ENCODE measurements at places on chromosomes 12 and 14.

DNA sequence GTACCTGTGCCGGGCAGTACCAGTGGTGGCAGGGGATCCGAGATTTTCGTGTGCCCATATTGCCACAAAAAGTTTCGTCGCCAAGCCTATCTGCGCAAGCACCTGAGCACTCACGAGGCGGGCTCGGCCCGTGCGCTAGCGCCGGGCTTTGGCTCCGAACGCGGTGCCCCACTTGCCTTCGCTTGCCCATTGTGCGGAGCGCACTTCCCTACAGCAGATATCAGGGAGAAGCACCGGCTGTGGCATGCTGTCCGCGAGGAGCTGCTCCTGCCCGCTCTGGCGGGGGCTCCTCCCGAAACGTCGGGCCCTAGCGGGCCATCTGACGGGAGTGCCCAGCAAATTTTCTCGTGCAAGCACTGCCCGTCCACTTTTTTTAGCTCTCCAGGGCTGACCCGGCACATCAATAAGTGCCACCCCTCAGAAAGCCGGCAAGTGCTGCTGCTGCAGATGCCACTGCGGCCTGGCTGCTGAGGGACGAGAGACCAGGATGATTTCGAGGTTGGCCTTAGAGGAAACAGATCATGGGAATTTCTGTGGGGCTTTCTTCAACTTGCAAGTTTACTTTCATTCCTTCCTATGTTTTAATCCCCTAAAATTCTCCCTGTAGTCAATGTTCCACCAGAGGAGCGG lies 1.6 kb downstream of the INSM2 start:
- DNase-seq, result no peak

DNA sequence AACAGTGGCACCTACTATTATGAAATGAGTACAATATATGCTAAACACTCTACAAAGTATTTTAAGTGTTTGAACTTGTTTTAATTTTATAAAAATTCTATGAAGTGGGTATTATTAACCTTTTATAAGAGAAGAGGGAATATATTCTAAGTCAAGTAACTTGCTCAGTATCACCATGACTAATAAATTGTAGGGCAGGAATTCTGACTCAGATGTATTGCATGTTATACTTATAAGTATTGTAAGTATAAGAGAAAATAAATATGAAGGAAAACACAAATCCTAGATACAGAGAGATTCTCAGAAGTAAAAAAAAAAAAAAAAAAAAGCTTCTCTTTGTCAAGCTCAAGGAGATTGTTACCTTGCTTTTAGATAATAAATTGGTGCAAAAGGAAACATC lies 893.2 kb downstream of the SLC16A7 start:
- no peak for DNase-seq

DNA sequence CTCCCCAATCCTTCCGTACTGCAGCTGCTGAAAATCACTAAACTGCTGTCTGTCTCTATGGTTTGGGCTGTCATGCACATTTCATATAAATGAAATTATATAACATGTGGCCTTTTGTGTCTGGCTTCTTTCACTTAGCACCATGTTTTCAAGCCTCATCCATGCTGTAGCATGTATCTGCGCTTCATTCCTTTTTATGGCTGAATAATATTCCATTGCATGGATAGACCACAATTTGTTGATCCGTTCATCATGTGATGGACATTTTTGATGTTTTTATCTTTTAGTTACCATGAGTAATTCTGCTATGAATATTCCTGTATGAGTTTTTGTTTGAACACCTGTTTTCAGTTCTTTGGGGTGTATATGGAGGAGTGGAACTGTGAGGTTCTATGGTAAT lies 32.6 kb upstream of the MED13L start:
- DNase-seq, result no peak

DNA sequence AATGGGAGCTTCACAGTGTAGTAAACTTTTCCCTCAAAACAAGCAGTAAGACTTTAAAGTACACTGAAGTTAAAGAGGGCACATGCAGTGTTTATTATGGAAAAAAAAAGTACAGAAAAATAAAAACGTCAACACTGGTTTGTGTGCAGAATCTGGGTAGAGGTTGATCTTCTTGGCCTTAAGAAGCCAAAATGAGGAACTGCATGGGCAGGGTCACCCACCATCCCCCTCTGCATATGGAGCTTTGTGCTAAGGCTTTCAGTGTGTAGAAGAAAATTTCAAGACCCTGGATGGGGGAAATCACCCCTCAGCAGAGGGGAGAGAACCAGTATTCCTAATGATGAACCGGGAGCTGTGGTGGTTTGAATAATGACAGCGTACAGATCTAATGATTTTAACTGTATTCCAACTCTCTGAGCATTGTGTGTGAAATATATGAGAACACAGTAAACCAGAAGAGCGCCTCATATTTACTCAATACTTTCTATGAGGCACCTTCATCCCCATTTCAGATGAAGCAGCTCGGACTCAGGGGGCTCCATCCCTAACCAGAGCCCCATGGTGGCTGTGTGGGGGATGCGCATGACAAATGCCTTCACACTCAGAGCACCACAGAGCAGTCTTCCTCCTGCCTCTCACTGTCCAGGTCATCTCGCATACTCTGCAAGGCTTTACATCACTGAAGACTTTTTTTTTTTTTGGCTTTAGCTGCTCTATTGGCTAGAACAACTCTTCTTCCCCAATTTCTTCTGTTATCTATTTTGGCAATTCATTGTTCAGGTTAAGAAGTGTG lies 33.4 kb downstream of the ACADS start:
- no peak for DNase-seq

All from inflammatory macrophage (primary cell).